ENCODE measurements at places on chromosomes 12 and 14. TPM values are rescaled to one million over a fixed set of nuclear protein-coding genes. Genes with fewer than 3 reads are reported as not detected.

- no peak for DNase-seq
Observed at GRCh38 chr12:11577658-11578260, 71.7 kb upstream of the ETV6 start.

DNA sequence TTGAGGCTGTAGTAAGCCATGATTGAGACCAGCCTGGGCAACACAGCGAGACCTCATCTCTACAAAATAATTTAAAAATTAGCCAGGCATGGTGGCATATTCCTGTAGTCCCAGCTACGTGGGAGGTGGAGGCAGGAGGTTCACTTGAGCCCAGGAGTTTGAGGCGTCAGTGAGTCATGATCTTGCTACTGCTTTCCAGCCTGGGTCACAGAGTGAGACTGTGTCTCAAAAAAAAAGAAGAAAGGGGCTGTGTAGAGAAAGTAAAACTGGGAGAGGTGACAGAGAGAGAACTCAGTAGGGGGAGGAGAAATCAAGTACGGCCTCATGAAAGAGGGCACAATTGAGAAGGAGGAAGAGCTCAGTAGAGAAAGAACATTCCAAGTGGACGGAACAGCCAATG lies 12.4 kb downstream of the TECPR2 start:
- DNase-seq = no peak

SIX6 gene
- total RNA-seq = not detected

- DNase-seq = no peak
Observed at GRCh38 chr14:68335312-68335711, 457.6 kb downstream of the ZFP36L1 start.

KERA gene
- not detected for total RNA-seq

- DNase-seq = no peak
Observed at GRCh38 chr12:2129076-2129475, 76.3 kb downstream of the CACNA1C start.

GRCh38 chr14:101223127-101223526 lies 319.6 kb upstream of the RTL1 start:
- DNase-seq = no peak

DNA sequence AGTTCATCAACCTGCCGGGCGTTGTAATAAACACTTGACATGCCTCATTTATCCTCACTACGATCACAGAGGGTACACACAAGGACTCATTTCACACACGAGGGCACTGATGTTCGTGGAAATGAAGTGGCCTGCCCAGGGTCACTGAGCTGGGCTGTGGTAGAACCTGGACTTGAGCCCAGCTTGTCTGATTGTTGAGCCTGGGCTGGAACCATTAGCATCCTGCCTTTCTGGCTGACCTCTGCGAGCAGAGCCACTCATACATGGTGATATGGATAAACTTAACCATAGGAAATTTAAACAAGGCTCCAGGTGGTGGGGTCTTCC lies 16.6 kb upstream of the JDP2 start:
- peak; percentile 56 for DNase-seq

DNA sequence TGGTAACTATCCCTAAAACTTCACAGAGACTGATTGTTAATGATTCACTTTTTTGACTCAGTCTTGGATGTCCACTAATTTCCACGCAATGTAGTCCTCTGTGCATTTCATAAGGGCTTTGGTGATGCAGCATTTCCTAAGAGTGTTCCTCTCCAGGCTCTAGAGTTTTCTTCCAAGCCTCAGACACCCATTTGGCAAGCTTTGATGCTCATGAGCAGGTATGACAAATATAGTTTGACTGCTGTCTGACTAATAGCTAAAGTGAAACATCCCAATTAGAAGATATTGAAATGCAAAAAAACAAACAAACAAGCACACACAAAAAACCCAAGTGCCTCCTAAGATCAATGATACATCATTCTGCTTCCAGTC lies 1.5 kb upstream of the VAMP1 start:
- DNase-seq = no peak

CLEC4E gene
- 1.7 TPM for total RNA-seq

SLC48A1 gene
- 27.3 TPM for total RNA-seq

DNA sequence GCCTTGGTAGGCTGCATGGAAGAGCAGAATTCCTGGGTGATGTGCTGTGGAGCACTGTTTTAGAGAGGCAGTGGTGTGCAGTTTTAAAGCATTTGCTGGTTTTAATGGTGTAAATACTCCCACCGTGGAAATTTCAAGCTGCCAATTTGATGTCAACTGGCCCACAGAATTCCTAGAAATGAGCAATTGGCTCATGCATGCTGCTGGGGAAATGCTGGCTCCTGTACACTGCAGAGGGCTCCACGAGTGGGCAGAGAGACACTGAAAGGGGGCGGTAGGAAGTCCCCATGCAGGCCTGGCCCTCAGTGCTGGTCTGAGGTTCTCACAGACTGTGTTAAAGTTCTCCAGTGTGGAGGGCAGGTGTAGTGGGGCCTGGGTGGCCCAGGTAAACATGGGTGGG lies 99.4 kb upstream of the NTF3 start:
- DNase-seq = no peak

RPL10L gene
- not detected for total RNA-seq

GRCh38 chr14:93960108-93960475 lies 16.3 kb downstream of the ASB2 start:
- DNase-seq = no peak

- no peak for DNase-seq
Observed at GRCh38 chr12:26658991-26659390, 174.0 kb downstream of the ITPR2 start.

- no peak for DNase-seq
Observed at GRCh38 chr12:93803424-93803807, 126.2 kb downstream of the CRADD start.

GRCh38 chr12:131018019-131018620 lies 64.4 kb downstream of the ADGRD1 start:
- peak; percentile 20 for DNase-seq

GRCh38 chr14:34496679-34497513 lies 34.9 kb upstream of the SPTSSA start:
- DNase-seq = peak; percentile 91

DNA sequence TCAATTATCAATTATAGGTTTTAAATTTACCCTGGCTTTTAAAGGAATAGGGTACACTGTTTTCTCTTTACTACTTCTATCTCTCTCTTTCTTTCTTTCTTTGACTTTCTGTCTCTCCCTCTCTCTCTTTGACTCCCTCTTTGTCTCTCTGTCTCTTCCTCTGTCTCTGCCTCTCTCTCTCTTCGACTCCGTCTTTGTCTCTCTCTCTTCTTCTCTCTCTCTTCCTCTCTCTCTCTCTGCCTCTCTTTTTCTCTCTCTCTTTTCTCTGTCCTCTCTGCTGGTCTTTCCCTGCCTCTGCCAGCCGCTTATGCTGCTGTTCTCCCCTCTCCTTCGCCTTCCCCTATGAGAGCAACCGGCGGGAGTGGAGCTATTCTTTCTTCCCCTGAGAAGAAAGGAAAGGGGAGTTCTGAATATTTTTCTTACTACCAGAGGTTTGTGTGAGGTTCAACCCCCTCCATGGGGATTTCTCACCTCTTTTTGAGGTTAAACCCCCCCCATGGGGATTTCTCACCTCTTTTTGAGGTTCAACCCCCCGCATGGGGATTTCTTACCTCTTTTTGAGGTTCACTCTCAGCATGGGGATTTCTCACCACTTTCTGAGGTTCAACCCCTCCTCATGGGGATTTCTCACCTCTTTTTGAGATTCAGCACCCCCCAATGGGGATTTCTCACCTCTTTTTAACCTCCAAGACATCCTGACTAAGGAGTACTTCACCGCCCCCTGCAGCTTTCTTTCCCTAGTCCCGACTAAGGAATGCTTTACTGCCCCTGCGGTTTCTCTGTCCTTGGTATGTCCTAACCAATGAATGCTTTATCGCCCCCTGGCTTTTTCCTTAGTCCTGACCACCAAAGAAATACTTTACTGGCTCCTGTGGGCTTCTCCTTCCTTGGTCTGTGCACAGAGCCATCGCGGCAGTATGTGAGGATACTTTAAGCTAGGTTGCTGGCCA lies 27.4 kb upstream of the DDHD1 start:
- no peak for DNase-seq

DNA sequence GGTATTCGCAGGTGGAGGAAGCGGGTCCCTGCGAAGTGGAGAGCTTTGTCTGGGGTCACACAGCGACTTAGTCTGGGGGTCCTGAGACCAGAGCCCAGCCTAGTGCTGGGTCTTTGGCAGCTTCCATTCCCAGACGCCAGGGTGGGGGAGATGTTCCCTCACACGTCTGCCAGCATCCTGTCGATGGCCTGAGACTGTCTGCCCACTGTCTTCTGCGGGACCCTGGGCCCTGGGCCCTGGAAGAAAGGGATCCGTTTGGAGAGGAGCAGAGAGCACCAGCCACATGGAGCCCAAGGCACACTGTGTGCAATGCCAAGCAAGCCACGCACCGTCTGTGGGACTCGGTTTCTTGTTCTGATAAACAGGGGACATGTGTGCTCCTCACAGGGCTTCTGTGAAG lies 197.2 kb downstream of the KIF26A start:
- no peak for DNase-seq

OR6C2 gene
- total RNA-seq = not detected

DUSP16 gene
- 12.4 TPM for total RNA-seq

- peak; percentile 94 for DNase-seq
Observed at GRCh38 chr14:20970983-20971704, 15.9 kb downstream of the RNASE2 start.

DNA sequence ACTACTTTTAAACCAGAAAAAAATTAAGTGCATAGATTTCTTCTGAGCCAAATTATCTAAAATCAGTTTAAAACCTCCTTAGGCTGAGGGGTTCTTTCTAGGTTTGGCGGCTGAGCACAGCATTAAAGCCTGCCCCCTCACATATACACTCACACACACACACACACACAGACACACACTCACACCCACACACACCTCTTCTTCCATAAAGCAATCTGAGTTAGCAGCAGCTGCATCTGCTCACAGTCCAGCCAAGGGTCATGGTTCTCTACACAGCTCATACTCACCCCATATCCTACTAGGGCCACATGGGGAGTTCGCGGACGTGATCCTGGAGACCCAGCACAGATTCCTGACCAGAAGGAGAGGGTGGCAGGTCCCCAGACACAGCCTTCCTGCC lies 12.4 kb downstream of the SYNDIG1L start:
- no peak for DNase-seq

RNF31 gene
- 44.6 TPM for total RNA-seq

DNA sequence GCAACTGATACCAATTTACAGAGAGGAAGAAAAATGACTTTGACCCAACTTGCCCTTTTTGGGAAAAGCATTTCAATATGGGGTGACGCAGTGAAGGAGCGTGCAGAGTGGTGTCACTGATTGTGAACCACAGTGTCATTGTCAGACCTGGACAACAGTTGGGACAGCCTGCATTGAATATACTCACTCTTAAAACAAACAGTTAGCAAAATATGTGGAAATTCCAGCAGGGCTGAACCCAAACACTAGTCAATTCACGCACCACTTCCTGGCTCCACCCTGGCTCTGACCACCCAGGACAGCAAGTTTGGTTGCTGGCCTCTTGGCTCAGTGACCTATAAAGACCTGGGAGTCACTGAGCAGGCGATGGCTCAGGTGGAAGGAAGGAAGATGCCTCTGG lies 61.3 kb downstream of the NOS1 start:
- no peak for DNase-seq

DNA sequence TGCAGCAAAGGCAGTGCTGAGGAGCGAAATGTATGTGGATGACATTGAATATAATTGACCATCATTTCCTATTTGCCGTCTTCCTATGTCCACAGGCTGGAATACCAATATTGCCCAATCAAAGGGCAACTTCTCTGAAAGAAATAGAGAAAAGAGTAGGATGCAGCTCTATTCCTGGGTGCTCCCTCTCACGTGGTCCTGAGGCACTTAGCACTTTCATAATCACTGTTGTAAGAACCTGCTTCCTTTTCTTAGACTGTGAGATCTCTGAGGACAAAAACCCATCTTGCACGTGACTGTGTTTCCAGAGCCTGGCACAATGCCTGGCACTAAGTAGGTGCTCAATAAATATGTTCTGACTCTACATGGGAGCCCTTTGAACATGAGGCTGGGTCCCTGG lies 122.7 kb upstream of the CPM start:
- no peak for DNase-seq

DNA sequence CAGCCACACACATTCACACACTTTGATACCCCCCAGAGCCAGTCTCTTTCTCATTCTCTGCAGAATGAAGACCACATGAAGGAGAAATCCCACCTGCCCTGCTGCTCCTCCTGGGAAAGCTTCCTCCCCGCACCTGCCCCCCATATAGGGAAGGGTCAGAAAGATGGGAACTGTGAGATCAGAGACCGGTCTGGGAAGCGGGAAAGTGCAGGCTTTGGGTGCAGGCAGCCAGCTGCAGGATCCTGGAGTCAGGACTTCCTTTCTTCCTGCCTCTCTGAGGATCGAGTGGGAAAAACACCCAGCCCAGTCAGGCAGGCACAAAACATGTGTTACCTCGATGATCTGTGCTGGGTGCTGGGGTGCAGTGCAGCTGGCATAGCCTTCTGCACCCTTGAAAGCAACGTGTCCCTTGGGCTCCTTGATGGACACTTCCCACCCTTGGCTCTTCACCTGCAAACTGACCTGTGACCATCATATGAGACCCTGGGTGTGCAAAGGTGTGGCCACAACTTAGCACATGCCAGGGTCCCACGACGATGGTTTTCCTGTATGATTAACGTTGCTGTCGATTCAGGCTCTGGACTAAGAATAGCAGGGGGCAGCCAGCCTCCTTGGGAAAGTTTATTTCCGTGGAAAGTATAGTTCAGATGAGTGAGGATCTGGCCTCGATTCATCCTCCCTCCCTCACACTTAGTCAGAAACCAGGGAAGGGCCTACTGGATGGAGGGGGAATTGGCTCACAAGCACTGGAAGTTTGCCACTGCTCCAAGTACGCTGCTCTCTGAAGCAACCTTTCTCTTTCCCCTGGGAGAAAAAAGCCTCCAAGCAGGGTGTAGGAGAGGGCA lies 105.4 kb upstream of the MED13L start:
- peak; percentile 82 for DNase-seq

DNA sequence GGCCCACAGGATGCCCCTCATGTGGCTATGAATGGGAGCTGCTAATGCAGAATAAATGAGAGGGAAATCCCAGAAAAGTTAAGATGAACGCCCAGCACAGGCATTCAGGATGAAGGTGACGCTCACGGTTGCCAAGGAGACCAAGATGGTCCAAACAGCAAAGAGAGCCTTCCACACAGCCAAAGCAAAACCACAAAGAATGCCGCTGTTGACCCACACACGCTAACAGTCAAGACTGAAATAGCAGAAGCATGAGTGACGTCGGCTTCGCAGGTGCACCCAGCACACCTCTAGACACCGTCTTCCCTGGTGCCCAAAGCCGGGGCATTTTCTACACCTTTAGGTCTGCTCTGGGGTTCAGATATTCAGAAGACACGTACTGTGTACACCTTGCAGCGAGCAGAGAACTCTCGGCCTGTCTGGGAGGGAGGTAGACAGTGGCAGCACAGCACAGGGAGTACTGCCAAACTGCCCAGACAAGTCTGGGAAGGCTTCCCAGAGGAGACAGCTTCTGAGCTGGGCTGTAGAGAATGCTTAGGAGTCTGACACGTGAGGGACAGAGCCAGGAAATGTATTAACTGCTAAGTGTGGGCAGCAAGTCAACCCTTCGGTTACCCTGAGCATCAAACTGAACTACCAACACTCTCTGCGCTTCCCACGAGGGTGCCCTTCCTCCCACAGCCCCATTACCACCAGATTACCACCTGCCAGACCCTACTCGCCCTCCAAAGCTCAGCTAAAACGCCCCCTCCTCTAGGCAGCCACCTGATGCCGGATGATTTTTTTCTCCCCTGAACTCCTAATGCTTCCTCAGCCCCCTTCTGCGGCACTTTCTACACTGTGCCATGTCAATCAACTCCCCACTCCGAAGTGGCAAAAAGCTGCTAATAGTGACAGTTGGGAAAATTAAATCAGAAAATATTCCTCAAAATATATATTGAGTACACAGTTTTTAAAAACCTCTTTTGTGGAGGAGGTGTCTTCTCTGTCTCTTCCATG lies 50.1 kb downstream of the CCDC88C start:
- DNase-seq = no peak

Data from right cardiac atrium (tissue), 5 donors.